T-helper 2 cell (primary cell): ENCODE measurements at places on chromosomes 13 and 19.

GRCh38 chr19:11197291-11198174 lies at the start of gene KANK2:
KANK2 (minus strand) TSS chr19:11197545; CDS start chr19:11194511, 3,034 bp downstream.
- peak; percentile 58 for DNase-seq

GRCh38 chr19:44954278-44954648 lies 917 bp upstream of the CLPTM1 start:
- DNase-seq = no peak

DNA sequence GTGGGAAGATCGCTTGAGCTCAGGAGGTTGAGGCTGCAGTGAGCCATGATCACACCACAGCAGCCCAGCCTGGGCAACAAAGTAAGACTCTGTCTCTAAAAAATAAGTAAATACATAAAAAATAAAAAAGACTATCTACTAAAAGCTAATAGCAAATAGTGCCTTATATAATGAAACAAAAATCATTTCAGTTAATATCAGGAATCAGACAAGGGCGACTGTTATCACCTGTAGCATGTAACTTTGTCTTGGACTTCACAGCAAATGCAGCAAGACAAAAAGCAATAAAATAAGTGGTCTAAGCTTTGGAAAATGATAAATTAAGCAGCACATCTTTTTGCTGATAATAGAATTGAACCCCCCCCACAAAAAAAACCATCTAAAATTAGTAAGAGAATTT lies 21.2 kb upstream of the GPI start:
- no peak for DNase-seq

DNA sequence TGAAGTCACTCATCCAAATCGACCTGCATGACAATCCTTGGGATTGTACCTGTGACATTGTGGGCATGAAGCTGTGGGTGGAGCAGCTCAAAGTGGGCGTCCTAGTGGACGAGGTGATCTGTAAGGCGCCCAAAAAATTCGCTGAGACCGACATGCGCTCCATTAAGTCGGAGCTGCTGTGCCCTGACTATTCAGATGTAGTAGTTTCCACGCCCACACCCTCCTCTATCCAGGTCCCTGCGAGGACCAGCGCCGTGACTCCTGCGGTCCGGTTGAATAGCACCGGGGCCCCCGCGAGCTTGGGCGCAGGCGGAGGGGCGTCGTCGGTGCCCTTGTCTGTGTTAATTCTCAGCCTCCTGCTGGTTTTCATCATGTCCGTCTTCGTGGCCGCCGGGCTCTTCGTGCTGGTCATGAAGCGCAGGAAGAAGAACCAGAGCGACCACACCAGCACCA lies 5.9 kb downstream of the SLITRK5 start:
- DNase-seq = no peak

GRCh38 chr13:63625869-63626268 lies 2210.2 kb upstream of the PCDH20 start:
- DNase-seq = no peak

DNA sequence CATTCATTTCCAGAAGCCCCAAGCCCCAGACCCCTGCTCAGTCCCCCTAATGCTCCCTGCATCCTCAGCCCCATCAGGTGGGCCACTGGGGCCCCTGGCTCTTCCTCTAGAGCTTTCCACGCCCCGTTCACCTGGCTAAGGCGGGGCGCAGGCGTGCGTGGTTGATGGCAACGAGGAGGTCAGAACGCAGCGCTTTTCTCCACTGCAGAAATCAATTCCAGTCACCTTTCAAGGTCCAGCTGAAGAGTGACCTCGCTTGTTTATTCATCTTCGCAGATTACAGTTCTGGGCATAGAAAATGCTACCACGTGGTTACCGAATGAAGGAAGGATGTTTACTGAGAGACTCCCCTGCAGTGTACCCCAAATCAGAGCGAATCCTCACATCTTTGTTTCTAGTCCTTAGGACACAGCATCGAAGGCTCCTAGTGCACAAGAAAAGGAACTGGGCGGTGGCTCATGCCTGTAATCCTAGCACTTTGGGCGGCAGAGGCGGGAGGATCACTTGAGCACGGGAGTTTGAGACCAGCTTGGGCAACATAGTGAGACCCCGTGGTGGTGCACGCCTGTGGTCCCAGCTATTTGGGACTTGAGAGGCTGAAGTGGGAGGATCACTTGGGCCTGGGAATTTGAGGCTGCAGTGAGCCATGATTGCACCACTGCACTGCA lies 828 bp upstream of the PBX4 start:
- no peak for DNase-seq

GRCh38 chr13:41751277-41751676 lies 209.6 kb downstream of the VWA8 start:
- DNase-seq = no peak

DNA sequence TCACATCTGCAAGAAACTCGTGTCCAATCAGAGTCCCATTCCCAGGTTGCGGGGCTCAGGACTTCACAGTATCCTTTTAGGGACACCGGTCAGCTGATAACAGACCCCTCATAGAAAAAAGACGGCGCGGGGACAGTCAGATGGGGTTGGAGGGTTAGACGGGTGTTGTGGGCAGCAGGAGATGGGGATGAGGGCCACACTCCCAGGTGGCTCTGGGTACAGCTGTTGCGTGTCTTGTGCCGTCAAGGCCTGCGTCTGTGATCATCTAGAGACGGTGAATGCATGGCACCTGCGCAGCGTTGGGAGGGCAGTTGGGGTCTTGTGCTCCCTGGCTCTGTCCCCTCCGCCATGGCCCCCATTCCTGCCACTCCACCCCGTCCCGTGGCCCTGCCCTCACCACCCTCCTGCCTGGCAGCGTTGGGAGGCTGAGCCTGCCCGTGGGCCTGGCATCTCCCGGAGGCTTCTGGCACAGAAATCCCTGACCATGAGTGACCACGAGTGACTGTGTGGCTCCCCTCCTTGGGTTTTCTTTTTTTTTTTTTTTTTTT lies 14.0 kb upstream of the TEKTIP1 start:
- DNase-seq = no peak

DNA sequence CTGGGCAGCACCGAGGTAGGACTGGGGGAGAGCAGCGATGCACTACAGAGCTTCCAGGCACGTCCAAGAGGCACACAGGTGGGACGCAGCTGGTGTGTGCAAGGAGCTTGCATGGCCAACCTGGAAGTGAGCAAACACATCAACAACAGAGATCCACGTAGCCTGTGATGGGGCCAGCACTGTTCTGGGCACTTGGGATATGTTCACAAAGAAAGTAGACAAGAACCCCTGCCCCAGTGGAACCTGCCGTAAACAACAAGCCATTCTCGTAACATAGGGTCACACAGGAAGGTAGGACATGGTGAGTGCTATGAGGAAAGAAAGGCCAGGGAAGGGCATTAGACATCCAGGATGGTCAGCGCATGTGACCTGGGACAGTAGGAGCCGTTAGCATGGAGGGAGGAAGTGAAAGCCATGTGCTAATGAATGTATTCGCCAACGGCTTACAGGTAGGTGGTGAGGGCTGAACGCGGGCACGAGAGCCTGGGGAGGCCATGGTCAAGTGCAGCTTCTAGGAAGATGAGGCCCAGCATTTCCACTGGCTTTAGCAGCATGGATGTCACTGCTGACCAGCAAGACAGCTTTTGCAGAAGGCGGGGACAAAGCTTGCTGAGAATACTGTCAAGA lies 105.5 kb downstream of the TEX26 start:
- DNase-seq = no peak
